Natural killer cell (primary cell): ENCODE measurements at places on chromosomes 6 and 20. TPM values are rescaled to one million over a fixed set of nuclear protein-coding genes. Genes with fewer than 3 reads are reported as not detected.

Gene HLA-DOA
- 3.6 TPM for total RNA-seq

Gene RBPJL
- total RNA-seq: not detected

Gene E2F3
- 14.7 TPM for total RNA-seq

Gene RSPO4
- total RNA-seq: 0.09 TPM

Gene NUS1
- total RNA-seq: 23.4 TPM

Gene KCNQ5
- 9.7 TPM for total RNA-seq

Gene C6orf52
- total RNA-seq: 0.91 TPM
